Camera-type eye (tissue), 1 donor: ENCODE measurements at places on chromosomes 7 and 10. TPM values are rescaled to one million over a fixed set of nuclear protein-coding genes. Genes with fewer than 3 reads are reported as not detected.

TUBAL3 gene
- total RNA-seq: 0.49 TPM

NDUFA5 gene
- 113 TPM for total RNA-seq

LHFPL3 gene
- 13.6 TPM for total RNA-seq

TMEM176B gene
- 30.5 TPM for total RNA-seq

HKDC1 gene
- total RNA-seq: 18.0 TPM

GFRA1 gene
- total RNA-seq: 62.2 TPM

CLCN1 gene
- 0.22 TPM for total RNA-seq

HOXA6 gene
- not detected for total RNA-seq

POM121 gene
- total RNA-seq: 17.7 TPM

CPA2 gene
- total RNA-seq: not detected

PDE6C gene
- 4.2 TPM for total RNA-seq

SPDYE16 gene
- 1.2 TPM for total RNA-seq

PAPOLB gene
- total RNA-seq: 1.5 TPM
